ENCODE measurements at places on chromosomes 4 and X.
A peak's percentile ranks its signal among the peaks of the same experiment; 100 is the strongest.

GRCh38 chrX:136866337-136867095, 14.0 kb downstream of the RBMX start:
- DNase-seq, result no peak

- DNase-seq, result no peak
Observed at GRCh38 chr4:10466161-10466560, 8.9 kb upstream of the ZNF518B start.

DNA sequence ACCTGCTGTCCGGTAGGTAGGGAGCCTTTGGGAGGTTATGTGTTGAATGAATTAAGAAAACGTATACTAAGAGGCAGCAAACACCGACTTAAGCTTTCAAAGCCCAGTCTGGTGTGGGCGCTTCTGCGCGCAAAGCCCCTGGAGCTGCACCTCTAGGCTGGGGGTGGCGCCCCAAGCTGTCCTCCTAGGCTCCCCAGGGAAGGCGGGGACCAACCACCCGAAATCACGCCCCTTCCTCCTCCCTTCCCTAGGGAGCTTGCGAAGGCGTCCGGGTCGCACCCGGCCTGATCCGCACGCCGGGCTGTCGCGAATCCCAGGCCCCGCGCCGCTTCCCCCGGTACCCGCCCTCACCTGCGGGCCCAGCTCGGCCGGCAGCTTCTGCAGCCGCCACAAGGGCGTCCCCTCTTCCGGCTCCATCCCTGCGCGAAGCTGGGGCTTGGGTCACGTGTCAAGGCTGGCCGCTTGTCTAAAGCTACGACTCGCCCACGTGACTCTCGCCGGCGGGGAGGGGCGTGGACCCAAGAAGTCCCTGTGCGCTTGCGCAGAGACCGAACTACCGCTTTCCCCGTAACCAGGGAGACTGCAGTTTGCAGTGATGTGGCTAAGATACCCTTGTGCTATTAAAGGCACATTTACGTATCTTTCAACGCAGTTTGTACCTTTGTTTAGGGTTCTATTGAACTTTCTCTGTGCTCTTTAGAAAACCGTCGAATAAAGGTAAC, at the start of gene COMMD8:
TSS of gene COMMD8 (minus strand) at position 468 of the 722 bp plus-strand sequence. CDS start at position 417, 51 bp downstream.
- peak; percentile 99 for DNase-seq

GRCh38 chr4:40870150-40870549, 120.4 kb downstream of the NSUN7 start:
- no peak for DNase-seq

GRCh38 chr4:101968364-101968763, 177.8 kb downstream of the BANK1 start:
- no peak for DNase-seq

DNA sequence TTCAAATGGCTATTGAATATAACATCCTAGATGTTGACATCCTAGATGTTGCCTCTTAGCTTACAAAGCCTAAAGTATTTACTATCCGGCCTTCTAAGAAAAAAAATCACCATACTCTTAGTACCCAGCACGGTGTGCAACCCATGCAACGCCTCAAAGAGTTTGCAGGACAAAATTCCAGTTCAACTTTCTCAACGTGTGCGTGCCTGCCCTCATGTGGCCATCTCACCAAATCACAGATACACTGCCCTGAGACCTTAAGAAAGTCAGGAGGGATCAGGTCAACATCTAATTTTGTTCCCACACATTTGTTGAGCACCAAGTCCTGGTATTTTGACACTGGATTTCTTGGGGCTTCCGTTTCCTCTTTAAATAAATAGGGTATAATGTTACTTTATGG, 68.3 kb downstream of the CRMP1 start:
- DNase-seq, result no peak

DNA sequence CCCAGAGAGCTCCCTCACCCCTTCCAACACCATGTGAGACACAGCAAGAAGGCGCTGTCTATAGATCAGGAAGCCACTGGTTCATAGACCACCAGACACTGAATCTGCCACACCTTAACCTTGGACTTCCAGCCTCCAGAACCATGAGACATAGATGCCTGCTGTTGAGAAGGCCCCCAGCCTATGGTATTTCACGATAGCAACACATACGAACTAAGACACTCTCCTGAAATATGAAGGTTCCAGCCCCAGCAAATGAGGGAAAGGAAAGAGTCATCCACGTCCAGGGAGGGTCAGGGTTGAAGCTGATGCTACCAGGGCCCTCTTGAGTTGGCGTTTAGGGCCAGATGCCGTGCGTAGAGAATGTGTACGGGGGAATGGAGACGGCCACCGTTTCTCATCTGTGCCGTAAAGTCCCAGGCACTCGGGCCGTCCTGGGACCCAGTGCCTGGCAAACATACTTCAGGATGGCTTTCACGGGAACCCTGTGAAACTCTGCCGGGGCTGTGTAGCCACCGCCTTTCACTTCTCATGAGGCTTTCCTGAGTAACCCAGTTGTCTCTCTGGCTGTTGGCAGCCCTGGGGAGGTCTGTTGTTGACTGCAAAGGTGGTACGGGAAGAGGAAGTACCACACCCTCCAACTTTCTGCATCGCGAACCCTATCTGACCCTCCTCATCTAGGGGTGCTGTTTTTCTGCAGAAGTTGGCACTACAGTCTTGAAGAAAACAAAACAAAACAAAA, 17.7 kb upstream of the P2RY8 start:
- no peak for DNase-seq
